ENCODE measurements at places on chromosomes 5 and 9.

DNA sequence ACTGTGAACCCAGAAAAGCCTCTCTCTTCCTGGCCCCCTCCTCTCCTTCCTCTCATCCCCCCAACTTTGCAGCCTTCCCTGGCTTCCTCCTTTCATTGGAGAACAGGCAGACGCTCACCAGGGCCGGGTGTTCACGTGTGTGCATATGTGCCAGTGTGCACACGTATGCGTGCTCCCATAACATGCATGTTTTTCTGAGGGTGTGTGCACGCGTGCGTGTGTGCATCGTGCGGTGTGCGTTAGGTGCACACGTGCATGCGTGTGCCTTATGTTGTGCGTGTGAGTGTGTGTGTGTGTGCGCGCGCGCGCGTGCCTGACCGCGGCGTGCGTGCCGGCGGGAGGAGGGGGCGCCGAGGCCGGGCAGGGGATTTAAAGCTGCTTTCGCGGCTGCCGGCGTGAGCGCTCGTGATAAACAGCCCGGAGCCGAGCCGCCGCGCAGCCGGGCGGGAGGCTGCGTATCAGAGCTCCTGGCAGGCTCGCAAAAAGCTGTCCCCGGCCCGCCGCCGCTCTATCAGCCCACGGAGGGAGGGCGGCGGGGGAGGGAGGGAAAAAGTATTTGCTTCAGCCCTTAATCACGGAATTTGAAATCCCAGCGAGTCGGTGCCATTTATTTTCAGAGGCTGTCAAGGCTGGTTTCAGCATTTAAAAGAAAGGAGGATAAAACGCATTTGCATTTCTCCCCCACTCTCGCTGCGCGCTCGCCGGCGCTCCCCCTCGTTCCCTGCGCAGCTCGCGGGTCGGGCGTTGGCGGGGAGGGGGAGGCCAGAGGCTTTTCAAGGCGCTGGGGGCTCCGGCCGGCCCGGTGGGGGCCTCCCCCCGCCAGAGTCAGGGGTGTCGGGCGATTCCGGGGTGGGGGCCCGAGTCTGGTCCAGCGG, 183.9 kb downstream of the C9orf50 start:
- no peak for DNase-seq

DNA sequence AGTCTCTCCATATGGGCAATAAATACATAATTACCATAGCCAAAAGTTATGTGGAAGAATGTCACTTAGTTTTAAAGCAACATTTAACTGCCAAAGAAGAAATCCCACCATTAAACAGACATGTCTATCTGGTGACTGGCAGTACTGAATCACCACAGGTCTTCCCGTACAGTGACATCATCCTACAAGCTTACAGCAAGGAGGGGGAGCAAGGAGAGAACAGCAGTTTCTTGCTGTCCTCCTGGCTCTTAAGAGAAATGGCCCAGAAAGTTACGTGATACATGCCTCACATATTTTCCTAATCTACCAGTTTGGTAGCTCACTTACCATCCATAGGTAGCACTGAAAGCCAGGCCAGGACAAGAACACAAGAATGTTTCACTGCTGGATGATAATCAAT, 671.0 kb downstream of the DMRTA1 start:
- DNase-seq, result no peak

DNA sequence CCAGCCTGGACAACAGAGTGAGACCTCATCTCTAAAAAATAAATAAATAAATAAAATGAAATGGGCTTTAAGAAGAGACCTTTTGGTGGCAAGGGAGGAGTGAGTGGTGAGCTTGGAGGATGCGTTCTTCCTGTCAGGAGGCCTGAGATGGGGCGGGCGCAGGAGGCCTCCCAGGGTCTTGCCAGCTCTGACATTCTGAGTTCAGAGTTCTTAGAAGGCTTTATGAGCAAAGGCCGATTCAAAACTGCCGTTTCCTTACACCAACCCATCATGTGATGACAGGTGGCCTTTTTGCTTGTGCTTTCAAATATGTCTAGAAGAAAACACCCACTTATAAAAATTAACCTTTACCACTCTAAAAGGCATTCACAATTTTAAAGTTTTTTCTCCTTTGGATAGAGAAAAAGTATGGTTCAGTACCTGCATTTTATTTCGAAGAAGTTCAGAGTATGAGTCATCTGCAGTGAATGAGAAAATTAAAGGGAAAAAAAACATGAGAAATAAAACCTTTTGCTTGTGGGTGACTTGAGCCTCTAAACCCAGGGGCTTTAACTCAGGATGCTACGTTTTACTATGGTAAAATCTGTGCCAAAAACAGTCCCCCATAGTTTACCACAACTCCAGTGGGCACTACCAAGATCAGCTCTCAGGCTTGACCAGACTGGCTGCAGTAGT, 157.4 kb upstream of the OTULINL start:
- no peak for DNase-seq

DNA sequence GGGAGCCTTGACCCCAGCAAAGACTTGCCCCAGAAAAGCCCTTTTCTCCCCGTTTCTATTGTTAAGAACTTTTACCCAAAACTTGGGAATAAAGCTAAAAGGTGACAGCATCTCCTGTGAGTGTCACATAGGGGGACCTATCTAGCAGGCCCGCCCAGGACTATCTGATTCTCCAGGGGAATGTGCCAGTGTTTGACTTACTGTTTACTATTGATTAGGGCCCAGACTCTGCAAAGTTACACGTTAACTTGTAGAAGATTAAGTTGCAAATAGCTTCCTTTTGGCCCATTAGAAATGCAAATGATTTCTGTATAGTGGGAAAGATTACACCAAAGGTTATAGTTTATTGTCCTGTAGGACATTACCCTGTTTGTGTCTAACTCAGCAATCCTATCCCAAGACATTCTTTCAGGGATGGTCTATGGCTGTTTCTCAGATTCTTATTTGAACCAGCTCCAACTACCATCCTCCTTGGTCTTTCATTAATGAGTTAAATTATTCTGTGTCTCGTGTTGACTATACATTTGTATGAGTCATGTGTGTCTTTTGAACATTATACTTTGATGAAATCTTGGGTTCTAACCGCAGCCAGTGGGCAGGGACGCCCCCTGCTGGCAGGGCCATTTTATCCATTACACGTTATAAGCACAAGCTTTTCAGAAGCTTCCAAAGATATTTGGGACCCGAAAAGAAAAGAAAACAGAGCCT, 60.7 kb downstream of the HRH2 start:
- DNase-seq, result no peak

GRCh38 chr9:116219686-116220085, 66.1 kb downstream of the PAPPA start:
- DNase-seq, result no peak

GRCh38 chr5:146582051-146582596, 66.1 kb upstream of the GPR151 start:
- DNase-seq, result no peak

DNA sequence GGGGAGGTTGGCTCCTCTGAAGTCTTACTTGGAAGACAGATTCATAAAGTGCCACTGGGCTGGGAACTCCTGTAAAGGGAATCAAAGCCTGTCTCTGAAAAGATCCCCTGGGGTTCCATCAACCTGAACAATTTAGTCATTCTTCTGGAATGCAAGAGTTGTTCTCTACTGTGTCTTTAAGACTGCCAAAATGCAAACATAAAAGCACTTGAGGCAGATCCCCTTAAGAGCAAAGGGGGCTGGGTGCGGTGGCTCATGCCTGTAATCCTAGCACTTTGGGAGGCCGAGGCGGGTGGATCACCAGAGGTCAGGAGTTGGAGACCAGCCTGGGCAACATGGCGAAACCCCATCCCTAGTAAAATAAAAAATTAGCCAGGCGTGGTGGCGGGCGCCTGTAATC, 16.7 kb downstream of the CDKN2AIPNL start:
- no peak for DNase-seq

- no peak for DNase-seq
Observed at GRCh38 chr9:123485216-123485615, 129.2 kb downstream of the CRB2 start.

DNA sequence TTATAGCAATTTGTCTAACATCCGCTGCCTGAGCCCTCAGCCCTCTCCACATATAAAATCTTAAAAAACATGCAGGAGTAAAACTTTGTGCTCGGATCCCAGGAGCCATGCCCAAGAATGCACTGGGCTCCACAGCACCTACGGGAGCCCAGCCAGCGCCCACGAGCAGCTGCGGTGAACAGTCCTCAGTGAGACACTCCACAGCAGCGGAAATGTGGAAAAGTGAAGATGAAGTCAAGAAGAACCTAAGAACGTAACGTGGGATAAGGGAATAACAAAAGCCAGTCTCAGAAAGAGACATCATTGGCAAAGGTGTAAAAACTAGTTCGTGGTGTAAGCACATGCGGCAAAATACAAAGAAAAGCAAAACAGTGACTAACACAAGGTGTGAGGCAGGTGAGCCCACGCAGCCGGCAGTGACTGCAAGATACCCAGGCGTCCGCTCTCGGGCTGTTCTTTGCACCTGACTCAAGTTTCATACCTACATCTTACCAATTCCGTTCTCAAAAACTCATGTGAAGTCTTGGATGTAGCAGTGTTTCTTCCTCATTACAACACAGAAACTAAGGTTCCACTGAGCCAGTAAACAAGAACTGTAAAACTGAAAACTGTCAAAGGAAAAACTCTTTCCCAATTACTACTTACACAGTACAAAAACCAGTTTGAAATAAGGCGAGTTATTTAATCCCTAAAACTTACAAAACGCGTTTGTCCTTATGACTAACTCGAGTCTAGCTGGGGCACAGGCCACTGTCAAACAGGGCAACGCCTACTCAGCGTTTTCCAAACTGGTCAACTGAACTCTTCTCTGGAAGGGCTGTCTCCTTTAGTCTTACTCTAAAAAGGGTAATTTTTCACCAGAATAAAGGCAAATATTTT, 1.7 kb downstream of the CAMSAP1 start:
- DNase-seq, result no peak

GRCh38 chr9:135295551-135296300, 183.9 kb upstream of the PPP1R26 start:
- no peak for DNase-seq

GRCh38 chr9:36407122-36407723, 7.2 kb upstream of the RNF38 start:
- DNase-seq, result peak; percentile 33

DNA sequence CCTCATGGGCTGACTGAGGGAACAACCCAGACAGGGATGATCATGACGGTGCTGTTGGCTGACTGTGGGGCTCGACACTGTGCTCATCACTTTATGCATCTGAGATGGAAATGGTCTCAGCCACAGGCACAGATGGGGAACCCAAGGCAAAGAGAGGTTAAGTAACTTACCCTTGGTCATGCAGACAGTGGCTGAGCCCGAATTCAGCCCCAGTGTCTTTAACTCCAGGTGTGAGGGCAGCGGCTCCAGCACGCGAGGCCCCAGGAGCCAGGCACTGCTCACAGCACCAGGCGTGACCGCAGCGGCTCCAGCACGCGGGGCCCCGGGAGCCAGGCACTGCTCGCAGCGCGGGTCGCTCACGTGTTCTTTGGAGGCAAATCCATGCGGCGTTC, 45.3 kb upstream of the FCN1 start:
- no peak for DNase-seq

DNA sequence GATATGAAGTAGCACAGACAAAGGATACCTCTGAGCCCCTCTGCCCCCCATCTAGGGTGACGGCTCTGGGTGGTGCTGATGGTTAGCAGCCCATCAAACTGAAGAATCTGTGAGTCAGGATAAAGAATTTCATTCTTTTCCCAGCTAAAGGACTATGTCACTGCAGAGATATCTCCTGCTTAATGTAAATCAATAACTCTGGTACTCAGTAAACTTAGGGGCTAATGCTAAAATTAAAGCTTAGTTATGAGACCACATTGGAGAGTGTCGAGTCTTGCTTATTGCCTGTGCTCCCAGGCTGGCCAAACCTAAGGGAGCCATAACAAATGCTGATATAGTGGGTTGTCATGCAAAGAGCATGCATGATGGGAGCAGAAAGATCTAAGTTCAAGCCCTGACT, 25.6 kb upstream of the ACTBL2 start:
- no peak for DNase-seq

DNA sequence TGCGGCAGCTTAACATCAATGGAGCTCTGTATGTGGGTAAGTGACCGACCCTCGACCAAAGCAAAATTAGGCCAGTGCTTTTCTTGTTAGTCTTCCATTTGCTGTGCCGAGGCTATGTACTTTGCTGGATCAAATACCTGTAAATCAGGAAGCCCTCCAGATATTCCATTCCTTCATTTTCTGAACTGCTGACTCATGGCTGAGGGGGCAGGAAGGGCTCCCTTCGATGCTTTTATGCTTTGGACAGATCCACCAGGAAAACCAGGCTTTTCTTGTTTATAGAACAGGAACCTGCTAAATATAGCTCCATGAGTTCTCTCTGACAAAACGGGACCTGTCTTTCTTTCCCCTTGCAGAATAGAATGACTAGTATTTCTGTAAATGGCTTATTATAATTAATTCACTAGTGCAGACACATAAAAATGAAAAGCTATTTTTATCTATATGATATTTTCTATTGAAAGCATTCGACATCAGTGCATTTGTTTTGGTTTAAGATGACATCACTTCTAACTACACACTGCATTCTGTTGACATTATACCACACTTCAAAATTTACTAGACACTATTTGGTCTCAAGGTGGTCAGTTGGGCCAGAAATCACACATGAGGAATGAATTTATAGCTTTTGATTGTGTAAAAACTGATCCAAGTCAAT, 93.3 kb downstream of the LIFR start:
- no peak for DNase-seq

DNA sequence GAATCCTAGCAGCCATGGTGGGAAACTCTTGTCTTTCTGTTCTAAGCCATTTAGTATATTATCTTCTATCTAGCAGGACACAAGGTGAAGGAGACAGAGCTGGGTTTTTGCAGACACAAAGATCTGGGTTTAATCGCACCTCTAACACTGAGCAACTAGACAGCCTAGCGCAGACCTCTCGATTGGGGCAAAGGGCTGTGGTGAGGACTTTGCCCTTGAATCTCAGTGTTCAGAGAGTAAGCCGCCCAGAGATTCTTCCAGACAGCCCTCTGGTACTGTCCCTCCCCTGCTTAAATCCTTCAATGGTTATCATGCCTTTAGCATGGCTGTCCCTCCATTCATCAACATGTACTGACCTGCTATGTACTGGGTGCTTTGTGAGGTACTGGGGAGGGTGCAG, 128.1 kb downstream of the CRB2 start:
- DNase-seq, result no peak

DNA sequence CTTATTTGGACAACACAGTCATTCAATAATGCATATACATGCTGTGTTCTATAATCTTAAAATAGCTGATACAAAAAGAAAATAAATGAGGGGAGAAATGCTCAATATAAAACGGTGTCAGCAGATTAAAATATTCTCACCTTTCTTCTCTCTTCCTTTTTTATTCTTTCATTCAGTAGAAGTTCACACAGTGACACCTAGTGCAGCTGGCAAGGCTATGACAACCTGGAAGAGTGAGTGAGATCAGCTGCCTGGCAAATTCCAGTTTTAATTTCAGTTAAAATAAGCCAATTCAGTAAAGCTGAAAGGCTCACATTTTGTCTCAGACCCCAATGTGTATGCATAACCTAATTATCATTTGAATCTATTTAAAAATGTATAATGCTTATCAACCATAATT, 150.3 kb downstream of the RASEF start:
- DNase-seq, result no peak

GRCh38 chr9:119810645-119811429, 441.6 kb upstream of the BRINP1 start:
- DNase-seq, result no peak

- DNase-seq, result peak; percentile 40
Observed at GRCh38 chr9:121636341-121636865, 15.0 kb upstream of the DAB2IP start.

Measured in foreskin fibroblast (primary cell).